ENCODE measurements at places on chromosomes 5 and 9. TPM values are rescaled to one million over a fixed set of nuclear protein-coding genes. Genes with fewer than 3 reads are reported as not detected.

DNA sequence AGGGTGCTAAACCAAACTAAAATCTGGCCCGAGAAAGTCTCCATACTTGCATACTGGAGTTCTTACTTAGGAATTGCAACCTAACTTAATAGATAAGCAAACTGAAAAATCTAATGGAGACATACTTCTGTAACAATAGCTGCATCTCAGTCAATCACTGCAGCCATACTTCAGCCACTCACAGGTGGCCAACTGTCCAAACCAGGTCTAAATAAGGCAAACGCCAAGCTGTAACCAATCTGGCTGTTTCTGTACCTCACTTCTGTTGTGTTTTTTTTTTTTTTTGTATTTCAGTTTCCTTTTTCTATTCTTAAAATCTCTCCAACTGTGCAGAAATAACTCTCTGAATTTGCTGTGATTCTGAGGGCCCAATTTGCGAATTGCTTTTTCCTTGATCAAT, 4.4 kb upstream of the NDUFB6 start:
- no peak for DNase-seq

Gene TLE1
- 97.7 TPM for total RNA-seq

Gene GAS1
- total RNA-seq, result 5.0 TPM

DNA sequence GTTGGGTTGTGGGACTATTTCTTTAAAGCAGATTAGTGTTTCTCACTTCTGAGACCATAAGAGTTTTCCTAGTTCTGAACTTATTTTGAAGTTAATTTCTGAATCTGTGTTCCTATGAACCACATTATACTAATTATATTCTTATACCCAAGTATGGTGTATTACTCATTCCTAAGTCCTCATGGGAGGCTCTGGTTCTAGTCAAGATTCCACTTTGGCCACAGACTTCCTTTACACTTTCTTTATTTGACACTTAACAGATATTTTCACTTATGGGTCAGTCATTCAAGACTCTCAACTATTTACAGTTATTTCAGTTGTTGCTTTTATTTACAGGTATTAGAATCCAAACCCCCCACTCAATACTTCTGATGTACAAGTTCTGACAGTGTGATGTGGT, 937.2 kb upstream of the TYRP1 start:
- no peak for DNase-seq

Gene IL7R
- total RNA-seq, result 0.57 TPM

DNA sequence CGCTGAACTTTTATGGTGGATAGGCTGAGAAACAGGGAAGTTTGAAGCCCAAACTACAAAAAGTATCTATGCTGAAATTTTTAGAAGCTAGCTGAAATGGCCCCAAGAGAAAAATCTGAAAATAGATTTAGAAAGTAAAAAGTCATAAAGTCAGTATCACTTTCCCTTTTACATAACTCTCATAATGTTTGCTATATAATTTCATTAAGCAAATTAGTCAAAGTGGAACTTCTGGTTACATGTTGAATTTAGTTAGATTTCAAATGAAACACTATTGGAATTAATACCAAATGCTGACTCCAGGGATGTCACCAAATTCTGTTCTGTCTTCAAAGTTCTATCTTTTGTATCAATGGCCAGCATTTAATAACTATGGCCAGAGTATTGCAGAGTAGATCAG, 126.9 kb downstream of the TTC39B start:
- no peak for DNase-seq

DNA sequence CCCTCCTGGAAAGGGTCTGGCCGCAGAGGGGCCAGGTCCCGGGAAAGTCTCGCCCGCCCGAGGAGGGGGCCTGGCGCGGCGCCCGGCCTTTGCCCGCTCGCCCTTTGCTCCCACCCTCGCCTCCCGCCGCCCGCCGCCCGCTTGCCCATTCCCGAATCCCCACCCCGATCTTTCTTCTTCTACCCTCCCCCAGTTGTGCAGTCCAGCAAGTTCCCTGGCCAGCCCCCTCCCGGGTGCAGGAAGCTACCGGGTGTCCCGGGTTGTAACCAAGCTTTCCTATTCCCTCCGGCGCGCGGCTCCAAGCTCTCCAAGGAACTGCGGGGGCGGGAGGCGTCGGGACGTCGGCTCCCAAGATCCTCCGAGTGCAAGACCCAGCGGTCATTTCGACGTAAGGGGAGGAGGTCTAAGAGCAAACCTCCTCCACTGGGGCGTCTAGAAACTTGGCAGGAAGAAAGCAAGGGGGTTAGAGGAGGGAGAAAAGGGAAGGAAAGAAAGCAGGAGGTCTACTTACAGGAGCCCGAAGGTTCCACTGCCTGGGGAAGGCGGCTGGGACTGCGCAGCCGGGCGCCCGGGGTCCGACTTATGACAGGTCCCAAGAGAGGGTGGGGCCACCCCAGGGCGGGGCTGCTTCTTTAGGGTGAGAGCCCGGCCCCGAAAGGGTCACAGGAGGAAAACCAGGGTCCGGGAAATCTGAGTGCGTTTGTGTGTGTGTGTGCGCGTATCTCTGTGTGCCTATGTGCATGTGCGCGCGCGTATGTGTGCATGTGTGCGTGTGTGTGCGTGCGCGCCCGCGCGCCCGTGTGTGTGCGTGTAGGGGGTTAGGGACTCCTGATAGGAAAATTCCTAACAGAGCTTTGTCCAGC, at the start of gene PTGR1:
Gene PTGR1, minus strand, starts transcription at position 556 of the 863 bp plus-strand sequence. CDS start 2,225 bp downstream, outside the sequence.
- DNase-seq, result peak; percentile 79

Gene FCHSD1
- 43.6 TPM for total RNA-seq

GRCh38 chr9:87193925-87194868, 246.9 kb upstream of the GAS1 start:
- DNase-seq, result no peak

DNA sequence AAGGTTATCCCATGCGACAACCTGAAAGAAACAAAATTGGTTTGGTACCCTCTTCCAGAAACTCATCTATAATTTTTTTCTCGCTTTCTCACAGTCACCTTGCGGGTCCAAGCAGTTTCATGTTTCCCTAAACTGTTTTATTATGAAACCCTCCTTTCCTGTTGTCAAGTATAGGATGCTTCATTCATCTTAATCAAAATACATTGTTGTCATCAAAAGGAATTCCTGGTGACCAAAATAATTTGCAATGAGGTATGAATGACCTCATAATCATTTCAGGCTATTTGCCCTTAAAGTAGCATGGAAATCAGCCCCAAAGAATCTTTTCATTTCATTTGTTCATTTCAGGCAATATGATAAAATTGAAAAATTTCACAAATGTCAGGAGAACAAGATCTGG, 503.0 kb downstream of the SPATA31D1 start:
- DNase-seq, result no peak

Gene C9orf153
- total RNA-seq, result not detected

Gene CATSPER3
- 0.44 TPM for total RNA-seq

DNA sequence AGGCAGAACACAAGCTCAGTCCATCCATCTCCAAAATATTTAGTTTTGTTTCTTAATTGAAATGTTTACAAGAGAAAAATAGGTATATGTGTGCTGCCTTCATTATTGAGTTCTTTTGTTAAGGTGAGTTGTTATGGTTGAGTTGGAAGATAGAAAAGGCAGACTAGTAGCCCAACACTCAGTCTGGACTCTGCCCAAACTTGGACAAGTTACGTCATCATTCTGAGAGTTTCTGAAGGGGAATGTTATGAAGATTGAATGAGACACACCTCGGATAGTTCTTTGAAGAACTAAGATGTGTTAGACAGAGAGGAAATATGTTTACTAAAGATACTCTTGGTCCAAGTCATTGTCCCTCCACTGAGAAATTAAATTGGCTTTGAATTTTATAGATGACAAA, 245.5 kb downstream of the KCTD16 start:
- no peak for DNase-seq

DNA sequence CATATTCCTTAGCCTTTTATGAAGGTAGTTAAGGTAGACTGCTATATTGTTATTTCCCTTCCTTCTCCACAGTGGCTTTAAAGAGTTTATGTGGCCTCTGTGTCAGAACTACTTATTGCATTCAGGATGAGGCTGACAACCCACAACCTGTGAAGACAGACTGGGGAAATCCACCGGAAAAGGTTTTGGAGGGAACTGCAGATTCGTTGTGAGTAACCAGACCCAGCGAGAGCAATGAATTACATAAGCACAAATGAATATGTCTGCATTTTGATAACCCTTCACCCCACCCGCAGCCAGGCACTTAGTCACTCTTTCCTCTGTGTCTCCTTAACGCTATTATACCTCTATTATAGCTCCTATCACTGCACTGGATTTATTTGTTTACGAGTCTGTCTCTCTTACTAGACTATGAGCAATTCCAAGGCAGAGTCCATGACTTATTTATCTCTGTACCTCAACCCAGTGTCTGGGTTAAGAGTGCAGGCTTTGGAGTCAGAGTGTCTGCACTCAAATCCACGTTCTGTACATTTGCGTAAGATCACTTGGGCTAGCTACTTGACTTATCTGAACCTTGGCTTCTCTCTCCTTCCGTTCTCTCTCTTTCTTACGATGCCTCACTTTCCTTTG, 19.2 kb downstream of the KCTD16 start:
- DNase-seq, result no peak

DNA sequence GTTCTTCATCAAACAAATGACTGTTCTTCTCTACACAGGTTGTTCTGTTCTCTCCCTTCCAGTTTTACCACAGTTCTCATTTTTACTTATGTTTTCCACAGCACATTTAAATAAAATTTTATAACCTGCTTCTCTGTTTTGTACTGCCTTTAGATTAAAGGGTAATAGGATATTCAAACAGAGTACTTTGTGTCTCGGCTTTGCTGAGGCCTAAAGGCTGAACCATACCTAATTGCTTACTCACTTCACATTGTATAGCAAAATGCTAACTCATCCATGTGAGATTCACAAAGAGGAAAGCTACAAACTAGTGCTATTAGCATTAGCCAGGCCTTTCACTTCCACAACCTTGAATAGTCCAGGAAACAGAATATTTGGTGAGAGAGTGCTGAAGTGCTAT, 200.3 kb downstream of the TRPM3 start:
- DNase-seq, result no peak

GRCh38 chr9:88508326-88508725, 26.7 kb upstream of the NXNL2 start:
- DNase-seq, result no peak

DNA sequence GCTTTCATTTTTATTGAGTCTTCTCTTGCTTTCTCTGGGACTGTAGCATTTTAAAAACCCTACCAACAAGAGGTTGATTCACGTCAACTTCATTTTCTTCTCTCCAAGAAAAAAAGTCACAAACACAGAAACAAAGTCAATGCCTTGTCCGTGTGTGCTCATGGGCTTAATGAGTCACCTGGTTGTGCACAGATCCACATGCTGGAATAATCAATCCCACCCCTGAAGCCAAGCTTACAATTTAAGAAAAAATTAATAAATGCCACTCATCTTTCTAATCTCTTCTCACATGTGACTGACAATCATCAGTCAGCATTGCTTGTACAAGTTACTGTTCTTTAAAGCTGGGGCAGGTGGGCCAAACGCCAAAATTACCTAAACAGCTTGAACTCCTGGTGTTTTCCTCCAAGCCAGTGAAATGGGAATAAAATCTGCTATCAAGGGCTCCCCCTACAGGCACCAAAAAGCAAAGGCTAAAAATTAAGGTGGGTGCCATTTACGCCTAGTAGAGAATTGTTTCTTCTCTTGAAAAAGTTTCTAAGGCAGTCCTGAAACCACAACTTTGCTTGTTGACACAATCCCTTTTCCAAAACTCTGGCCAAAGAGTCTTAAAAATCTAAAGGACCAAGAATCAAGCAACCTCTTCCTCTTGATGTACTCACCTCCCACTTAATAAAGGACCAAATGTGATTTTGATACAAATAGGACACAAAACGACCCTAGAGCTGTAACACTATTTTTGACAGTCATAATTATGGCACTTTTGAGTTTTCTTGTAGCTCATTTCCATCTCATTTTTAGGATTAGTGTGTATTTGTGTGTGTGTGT, 21.3 kb downstream of the TRMO start:
- no peak for DNase-seq

DNA sequence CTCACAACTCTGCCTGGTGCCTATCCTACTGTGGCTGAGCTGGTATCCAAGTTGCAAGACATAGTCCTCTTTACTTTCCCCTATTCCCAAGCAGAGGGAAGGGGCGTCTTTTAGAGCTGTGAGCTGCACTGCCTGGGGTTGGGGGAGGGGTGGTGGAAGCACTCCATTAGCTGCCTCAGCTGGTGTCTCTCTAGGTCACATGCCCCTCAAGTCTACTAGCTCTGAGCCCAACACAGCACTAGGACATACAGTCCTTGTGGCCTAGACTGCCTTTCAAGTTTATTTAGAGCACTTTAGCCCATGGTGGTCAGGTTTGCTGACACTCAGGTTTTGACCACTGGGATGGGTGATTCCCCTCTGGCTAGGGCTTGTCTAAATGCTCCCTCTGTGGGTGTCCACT, 54.7 kb downstream of the SREK1 start:
- DNase-seq, result no peak

- no peak for DNase-seq
Measured at GRCh38 chr9:13457795-13458194, 178.3 kb upstream of the MPDZ start.

- DNase-seq, result no peak
Measured at GRCh38 chr5:158320178-158320674, 461.3 kb upstream of the CLINT1 start.

Gene INSYN2B
- not detected for total RNA-seq

Gene BNC2
- 28.1 TPM for total RNA-seq

DNA sequence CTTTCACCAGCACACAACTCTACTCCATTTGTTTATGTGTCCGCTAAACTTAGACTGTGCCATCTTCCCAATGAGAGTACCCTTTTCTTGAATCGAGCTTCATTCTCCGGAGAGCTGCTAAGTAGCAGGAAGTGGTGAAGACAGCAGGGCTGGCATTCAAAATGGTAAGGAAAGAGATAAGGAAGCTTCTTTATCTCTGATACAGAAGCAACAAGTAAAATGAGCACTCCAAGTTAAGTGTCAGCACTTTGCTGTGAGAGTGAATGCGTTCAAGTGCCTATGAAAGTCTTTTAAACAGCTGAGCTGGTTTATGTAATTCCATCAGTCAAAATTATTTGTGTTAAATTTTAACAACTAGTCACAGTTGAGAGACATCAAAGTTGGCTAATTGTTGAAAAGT, 386.8 kb upstream of the PTPRD start:
- DNase-seq, result no peak

Gene SH3GL2
- 5.8 TPM for total RNA-seq

Gene MEGF9
- 0.92 TPM for total RNA-seq

DNA sequence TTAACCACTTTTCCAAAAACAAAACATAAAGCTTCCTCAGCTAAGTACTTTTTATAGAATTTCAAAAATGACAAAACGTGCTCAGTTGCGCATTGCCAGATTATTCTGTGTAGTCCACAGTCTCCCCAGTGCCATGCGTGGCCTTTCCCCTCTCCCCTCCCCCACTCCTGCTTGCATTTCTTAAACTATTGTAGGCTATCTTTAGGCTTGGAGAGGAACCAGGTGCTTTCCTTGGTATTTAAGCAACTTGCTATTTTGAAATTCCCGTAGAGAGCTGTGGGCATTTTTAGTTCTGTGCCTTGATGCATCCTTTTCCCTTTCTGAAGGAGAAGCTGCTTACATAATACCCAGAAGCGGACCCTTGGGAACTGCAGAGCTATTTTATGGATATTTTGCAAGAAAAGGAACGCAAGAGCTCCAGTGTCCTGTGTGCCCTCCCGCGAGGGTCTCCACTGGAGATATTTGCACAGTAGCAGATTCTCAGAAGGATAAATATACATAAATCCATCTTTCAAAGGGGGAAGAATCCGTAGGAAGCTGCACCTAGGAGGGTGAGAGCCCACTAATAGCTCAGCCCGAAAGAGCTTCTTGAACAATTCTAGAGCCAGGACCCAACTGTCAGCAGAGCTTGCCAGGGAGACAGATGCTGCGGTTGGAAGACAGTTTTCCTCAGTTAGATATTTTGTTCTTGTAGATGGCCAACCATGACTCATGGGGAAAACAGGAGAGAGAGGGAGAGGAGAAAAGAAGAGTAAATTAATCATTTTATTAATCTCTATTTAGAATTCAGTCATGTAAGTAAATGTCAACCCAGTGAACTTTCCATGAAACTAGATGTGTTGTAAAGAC, 1298.3 kb upstream of the WWC1 start:
- no peak for DNase-seq
